ENCODE measurements at places on chromosomes 13 and 19.

DNA sequence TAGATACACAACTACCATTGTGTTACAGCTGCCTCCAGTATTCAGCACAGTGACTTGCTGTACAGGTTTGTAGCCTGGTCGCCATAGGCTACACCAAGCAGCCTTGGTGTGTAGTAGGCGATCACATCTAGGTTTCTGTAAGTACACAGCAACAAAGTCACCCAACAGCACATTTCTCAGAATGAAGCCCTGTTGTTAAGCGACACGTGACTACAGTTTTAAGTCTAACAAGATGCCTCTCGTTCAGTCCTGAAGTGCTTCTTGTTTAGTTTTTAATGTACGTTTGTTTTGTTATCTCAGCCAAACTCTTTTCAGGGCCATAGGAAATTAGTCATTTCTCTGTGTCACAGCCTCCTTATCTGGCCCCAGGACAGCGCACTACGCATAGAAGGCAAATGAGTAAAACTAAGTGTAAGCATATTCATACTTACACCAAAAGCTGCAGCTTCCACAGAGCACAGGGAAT lies 50.0 kb upstream of the GPR183 start:
- H3K27me3 ChIP-seq: no peaks in the 10 kb centered on the region
- H3K27ac ChIP-seq: peak overlapping the region; percentile 96
- peak; percentile 70 for DNase-seq
- H3K4me1 ChIP-seq: peaks cover 97% of the 10 kb centered on the region

- peaks cover 18% of the 10 kb centered on the region for H3K27me3 ChIP-seq
- peaks cover 4% of the 10 kb centered on the region for H3K4me1 ChIP-seq
- no peak for DNase-seq
- H3K36me3 ChIP-seq: no peaks in the 10 kb centered on the region
Measured at GRCh38 chr13:110319774-110320509, 12.9 kb downstream of the COL4A2 start.

GRCh38 chr13:23751195-23751594 lies 138.0 kb downstream of the MIPEP start:
- H3K4me1 ChIP-seq: peaks cover 43% of the 10 kb centered on the region
- H3K4me3 ChIP-seq: no peak overlapping the region
- peak overlapping the region; percentile 59 for H3K27ac ChIP-seq
- H3K27me3 ChIP-seq: peaks cover 9% of the 10 kb centered on the region

- no peak for DNase-seq
- no peaks in the 10 kb centered on the region for H3K36me3 ChIP-seq
- no peaks in the 10 kb centered on the region for H3K27me3 ChIP-seq
- no peak overlapping the region for H3K4me3 ChIP-seq
Measured at GRCh38 chr13:49314344-49314882, 66.7 kb downstream of the CDADC1 start.

- no peak overlapping the region for H3K4me3 ChIP-seq
- DNase-seq: no peak
- H3K4me1 ChIP-seq: peaks cover 39% of the 10 kb centered on the region
- no peak overlapping the region for H3K27ac ChIP-seq
- H3K27me3 ChIP-seq: no peaks in the 10 kb centered on the region
Measured at GRCh38 chr13:98984983-98985382, 7.1 kb upstream of the DOCK9 start.

- no peaks in the 10 kb centered on the region for H3K4me1 ChIP-seq
- H3K27ac ChIP-seq: no peak overlapping the region
- no peak for DNase-seq
Measured at GRCh38 chr19:39053276-39054090, 21.1 kb upstream of the FBXO27 start.

GRCh38 chr13:98143157-98143553 lies 261 bp downstream of the FARP1 start:
- peaks cover 62% of the 10 kb centered on the region for H3K27me3 ChIP-seq
- H3K27ac ChIP-seq: no peak overlapping the region
- no peak overlapping the region for H3K4me3 ChIP-seq
- H3K36me3 ChIP-seq: no peaks in the 10 kb centered on the region
- no peak for DNase-seq
- peaks cover 11% of the 10 kb centered on the region for H3K4me1 ChIP-seq

GRCh38 chr13:46053162-46054012 lies 841 bp upstream of the ZC3H13 start:
- no peak for DNase-seq
- peaks cover 15% of the 10 kb centered on the region for H3K27me3 ChIP-seq
- peak overlapping the region; percentile 92 for H3K4me3 ChIP-seq
- peaks cover 39% of the 10 kb centered on the region for H3K4me1 ChIP-seq
- peak overlapping the region; percentile 89 for H3K27ac ChIP-seq

GRCh38 chr13:53121131-53121773 lies 92.6 kb downstream of the OLFM4 start:
- no peaks in the 10 kb centered on the region for H3K36me3 ChIP-seq
- no peaks in the 10 kb centered on the region for H3K27me3 ChIP-seq

GRCh38 chr19:34667349-34668076 lies 9.4 kb downstream of the SCGB2B2 start:
- peaks cover 16% of the 10 kb centered on the region for H3K4me1 ChIP-seq
- DNase-seq: no peak
- H3K27me3 ChIP-seq: peaks cover 1% of the 10 kb centered on the region
- peak overlapping the region; percentile 71 for H3K27ac ChIP-seq
- H3K36me3 ChIP-seq: no peaks in the 10 kb centered on the region

DNA sequence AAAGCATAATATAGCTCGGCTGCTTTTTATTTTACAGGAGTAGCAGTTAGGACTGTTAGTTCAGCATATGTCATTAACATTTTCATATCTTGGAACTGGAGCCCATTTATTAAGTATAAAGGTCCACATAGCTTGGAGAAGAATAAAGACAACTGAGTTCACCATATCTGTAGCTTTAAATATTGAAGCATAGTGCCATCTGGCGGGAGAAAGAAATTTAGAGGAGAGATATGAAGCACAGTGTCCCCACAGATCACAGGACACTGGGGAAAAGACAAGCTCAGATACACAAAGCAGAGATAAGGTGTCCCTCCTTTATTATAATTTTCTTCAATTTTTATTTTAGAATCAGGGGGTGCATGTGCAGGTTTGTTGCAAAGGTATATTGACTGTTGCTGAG lies 104.7 kb upstream of the FREM2 start:
- no peak for DNase-seq
- H3K4me3 ChIP-seq: no peak overlapping the region
- no peak overlapping the region for H3K27ac ChIP-seq
- H3K27me3 ChIP-seq: no peaks in the 10 kb centered on the region
- H3K4me1 ChIP-seq: no peaks in the 10 kb centered on the region

DNA sequence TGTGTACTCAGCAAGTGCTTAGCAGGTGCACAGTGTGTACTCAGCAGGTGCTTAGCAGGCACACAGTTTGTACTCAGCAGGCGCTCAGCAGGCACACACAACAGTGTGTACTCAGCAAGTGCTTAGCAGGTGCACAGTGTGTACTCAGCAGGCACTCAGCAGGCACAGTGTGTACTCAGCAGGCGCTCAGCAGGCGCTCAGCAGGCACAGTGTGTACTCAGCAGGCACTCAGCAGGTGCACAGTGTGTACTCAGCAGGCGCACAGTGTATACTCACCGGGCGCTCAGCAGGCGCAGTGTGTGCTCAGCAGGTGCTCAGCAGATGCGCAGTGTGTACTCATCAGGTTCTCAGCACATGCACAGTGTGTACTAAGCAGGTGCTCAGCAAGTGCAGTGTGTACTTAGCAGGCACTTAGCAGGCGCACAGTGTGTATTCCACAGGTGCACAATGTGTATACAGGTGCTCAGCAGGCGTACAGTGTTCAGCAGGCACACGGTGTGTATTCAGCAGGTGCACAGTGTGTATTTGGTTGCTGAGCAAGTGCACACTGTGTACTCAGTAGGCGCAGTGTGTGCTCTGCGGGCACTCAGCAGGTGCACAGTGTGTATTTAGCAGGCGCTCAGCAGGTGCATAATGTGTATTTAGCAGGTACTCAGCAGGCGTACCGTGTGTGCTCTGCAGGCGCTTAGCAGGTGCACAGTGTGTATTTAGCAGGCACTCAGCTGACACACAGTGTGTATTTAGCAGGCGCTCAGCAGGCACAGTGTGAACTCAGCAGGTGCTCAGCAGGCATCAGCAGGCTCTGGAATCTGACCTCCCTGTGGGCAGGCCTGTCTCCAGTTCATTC lies 15.1 kb downstream of the CRTC1 start:
- no peak overlapping the region for H3K4me3 ChIP-seq
- no peaks in the 10 kb centered on the region for H3K27me3 ChIP-seq
- H3K36me3 ChIP-seq: no peaks in the 10 kb centered on the region
- H3K27ac ChIP-seq: no peak overlapping the region
- DNase-seq: no peak

Measured in activated CD4-positive, alpha-beta memory T cell treated with anti-CD3 and anti-CD28 coated beads, Interleukin-2, amount 10 ng/mL, durations not matched to agents 7 days and 5 days (primary cell).